Kidney epithelial cell (primary cell): ENCODE measurements at places on chromosomes 2 and 18. TPM values are rescaled to one million over a fixed set of nuclear protein-coding genes. Genes with fewer than 3 reads are reported as not detected.

- no peak for DNase-seq
These were observed 54.8 kb upstream of the STRN start for GRCh38 chr2:37020887-37021796.

DNA sequence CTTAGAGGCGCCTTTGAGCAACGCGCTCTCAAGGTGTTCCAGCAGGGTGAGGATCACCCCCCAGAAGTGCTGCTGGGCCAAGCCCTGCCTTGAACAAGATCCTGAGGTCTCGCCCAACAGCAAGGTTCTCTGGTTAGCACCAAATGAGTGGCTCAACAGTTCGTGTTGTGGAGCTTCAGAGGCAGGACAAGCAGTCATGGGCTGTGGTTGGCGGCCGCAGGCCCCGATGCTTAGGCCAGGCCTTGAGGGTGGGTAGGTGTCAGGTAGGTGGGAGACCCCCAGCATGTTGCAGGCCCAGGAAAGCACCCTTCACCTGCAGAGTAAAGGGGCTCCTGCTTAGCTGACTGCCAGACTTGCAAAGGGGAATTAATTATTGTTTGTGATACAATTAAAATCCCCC, 70.2 kb upstream of the FOSL2 start:
- DNase-seq = no peak

Gene EVX2
- not detected in 2 replicates for total RNA-seq

GRCh38 chr18:179499-179898, 21.1 kb downstream of the USP14 start:
- DNase-seq = no peak

Gene VWC2L
- total RNA-seq = not detected in 2 replicates

GRCh38 chr2:163155279-163155883, 316.8 kb upstream of the KCNH7 start:
- DNase-seq = peak; percentile 2

DNA sequence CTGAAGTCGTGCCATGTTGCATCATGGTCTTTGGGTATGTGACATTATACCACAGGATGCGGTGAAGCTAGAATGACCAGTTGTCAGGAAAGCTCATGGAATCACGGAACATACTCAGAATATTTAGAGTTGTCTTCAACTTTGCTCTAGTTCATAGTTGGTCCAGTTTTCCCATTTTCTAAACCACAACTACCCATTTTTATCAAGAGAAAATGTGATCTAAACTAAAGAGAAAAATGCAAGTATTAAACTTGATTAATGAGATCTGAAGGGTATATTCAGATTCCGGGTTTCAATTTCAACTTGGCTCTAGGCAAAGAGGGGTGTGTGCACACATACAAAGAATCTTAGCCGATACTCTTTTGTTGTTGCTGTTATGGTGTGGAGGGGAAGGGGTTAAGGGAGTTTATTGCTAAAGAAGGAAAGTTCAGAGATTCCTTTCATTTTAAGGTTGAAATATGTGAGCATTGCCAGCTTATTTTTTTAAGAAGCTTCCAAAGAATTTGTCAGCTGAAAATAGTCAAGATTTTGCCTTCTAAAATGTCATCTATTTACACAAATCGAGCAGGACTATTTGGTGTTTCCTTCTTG, 516.6 kb upstream of the ZEB2 start:
- no peak for DNase-seq

Gene ASB18
- not detected in 2 replicates for total RNA-seq

DNA sequence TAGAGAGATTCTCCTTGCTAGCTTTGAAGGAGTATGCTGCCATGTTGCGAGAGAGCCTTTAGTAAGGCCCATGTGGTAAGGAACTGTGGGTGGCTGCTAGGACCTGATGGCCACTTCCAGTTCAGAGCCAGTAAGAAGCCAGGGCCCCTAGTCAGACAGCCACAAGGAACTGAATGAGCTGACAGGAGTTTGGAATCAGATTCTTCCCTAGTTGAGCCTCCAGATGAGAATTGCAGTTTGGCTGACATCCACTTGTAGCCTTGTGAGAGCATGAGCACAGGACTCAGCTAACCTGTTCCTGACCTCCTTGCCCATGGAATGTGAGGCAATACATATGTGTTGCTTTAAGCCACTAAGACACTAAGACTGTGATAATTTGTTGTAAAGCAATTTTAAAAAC, 1.2 kb upstream of the WDR7 start:
- no peak for DNase-seq

GRCh38 chr2:229445501-229446211, 174.6 kb upstream of the PID1 start:
- no peak for DNase-seq

Gene DUSP2
- total RNA-seq = 1.6 and 1.7 TPM in 2 replicates

DNA sequence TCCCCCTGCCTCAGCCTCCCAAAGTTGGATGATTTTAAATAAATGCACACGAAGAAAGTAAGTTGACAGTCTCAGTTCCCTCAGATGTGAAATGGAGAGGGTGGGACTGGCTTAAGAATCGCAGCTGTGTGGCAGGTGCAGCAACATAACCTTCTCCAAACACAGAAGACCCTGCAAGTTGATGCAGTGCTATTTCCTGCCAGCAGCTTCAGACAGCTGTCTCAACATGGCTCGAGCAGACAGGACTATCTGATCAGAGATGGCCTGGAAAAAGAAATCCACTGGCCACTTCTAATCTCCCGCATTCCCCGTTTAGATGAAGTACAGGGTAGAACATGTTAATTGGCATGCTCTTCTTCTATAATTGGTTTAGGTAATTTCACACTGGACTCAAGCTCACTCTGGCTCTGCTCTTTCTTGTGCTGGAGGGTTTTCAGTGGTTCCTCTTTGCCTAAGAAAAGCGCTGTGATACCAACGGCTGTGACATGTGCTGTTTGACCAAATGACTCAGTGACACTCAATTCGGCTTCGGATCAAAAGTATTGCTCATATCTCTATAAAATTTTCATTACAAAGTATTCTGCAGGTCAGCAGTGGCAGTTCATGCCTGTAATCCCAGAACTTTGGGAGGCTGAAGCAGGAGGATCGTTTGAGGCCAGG, 40.2 kb downstream of the MYOM1 start:
- DNase-seq = no peak

- no peak for DNase-seq
These were observed 241.2 kb downstream of the ANAPC1 start for GRCh38 chr2:111642586-111643327.

Gene ALPI
- not detected in 2 replicates for total RNA-seq

Gene REG3G
- not detected in 2 replicates for total RNA-seq

Gene PREB
- total RNA-seq = 66.0 and 71.1 TPM in 2 replicates

Gene SERPINB2
- 3.3 and 4.1 TPM in 2 replicates for total RNA-seq

Gene SULT1C2
- 8.4 and 10.4 TPM in 2 replicates for total RNA-seq

Gene PSMA8
- not detected in 2 replicates for total RNA-seq

DNA sequence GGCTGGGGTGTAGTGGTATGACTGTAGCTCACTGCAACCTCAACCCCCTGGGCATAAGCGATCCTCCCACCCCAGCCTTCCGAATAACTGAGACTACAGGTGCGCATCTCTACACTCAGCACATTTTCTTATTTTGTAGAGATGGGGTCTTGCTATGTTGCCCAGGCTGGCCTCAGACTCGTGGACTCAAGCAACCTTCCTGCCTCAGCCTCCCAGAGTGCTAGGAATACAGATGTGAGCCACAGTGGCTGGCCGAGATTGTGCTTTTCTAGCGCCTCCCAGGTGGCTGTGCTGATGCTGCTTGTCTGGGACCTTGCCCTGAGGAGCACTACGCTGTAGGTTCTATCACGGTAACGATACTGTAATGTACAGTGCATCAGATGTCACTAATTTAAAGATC, 155.6 kb downstream of the AGAP1 start:
- DNase-seq = no peak

DNA sequence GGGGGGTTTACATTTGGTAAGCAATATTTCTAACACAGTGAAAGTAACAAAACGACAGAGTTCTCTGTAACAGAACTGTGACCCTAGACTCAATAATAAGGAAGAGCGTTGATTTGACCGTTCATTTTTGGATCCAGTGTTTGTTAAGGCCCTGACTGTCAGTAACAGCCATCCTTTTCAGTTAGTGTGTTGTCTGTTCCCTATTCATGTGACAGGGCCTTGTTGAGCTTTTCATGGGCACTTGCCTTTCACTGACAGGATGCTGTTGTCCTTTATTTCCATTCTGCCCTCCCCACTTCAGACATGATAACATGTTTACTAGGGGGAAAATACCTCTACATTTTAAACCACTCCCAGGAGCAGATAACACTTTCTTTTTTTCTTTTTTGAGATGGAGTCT, 45.8 kb downstream of the MAP4K4 start:
- no peak for DNase-seq

DNA sequence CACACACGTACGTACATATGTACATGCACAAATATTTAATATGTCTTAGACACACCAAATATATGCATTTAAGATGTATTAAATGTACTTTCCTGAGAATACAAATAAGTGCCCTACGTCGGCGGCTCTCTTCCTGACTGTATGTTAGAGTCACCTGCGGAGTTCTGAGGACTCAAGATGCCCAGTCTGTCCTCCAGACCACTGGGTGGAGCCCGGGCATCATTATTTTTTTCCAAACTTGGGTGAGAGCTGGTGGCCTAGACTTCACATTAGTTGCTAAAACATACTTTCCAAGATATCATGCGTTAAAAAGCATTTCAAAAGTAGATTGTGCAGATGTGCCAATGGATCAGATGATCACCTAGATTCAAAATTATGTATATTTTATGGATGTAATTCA, 2.9 kb downstream of the IL18R1 start:
- DNase-seq = no peak

DNA sequence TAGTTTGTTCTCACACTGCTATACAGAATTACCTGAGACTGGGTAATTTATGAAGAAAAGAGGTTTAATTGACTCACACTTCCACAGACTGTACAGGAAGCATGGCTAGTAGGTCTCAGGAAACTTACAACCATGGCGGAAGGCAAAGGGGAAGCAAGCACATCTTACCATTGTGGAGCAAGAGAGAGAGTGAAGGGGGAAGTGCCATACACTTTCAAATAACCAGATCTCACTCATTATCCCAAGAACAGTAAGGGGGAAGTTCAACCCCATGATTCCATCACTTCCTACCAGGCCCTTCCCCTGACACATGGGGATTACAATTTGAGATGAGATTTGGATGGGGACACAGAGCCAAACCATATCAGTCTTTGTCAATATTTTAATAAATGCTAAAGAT, 5.0 kb upstream of the CRYGB start:
- no peak for DNase-seq

DNA sequence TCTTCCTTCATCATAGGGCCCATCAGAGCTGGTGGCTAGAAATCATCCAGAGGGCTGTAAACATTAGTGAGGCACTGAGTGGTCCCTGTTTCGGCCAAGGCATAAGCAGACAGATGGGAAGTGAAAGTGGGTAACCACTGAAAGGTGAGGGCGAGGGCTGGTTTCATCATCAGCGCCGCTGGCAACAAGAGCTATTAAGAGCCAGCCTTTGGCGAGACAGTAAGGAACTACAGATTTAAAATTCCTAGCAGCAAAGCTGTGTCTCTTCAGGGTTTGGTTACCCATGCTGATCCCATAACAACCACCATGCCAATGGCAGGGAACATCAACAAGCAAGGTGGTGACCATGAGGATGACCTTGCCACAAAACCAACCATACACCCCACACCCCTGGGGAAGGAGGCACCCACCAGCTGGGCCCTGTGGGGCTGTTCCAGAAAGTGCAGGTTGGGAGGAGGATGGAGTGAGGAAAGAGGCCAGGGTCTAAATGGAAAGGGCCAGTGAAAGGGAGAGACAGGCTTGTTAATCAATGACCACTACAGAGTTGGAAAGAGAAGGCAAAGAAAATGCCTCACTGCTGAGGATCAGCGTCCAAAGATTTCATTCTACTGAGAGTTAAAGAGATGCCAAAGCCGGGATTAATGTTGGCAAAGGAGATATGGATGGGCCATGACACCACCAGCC, 9.0 kb upstream of the SLC20A1 start:
- DNase-seq = no peak

DNA sequence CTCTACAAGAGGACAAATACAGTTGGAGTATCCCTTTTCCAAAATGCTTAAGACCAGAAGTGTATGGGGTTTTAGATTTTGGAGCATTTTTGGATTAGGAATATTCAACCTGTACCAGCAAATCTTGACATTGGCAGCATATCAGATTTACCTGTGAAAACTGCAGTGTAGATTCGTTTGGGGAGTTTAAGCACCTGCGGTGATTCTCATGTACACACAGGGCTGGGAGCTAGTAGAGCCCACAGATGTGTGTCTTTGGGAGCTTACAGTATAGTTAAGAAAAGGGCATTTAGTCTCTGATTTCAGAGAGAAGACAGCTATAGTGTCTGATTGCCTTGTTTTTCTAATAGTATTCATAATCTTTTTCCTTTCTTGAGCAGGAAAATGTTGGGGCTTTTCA, 30.1 kb downstream of the PTCD3 start:
- no peak for DNase-seq

Gene ACKR3
- total RNA-seq = 0.89 and 1.2 TPM in 2 replicates

Gene AGAP1
- 33.7 and 42.0 TPM in 2 replicates for total RNA-seq

- DNase-seq = no peak
These were observed 2.0 kb upstream of the ZC3H6 start for GRCh38 chr2:112273349-112273748.

Gene SP9
- total RNA-seq = not detected in 2 replicates

Gene CRYGD
- total RNA-seq = not detected in 2 replicates

- no peak for DNase-seq
These were observed 38.7 kb downstream of the RALBP1 start for GRCh38 chr18:9513971-9514512.

GRCh38 chr2:232506709-232507108, 13.5 kb upstream of the PRSS56 start:
- DNase-seq = no peak

GRCh38 chr2:171084128-171084527, 76.6 kb downstream of the TLK1 start:
- no peak for DNase-seq

- no peak for DNase-seq
These were observed 31.8 kb downstream of the TMEM17 start for GRCh38 chr2:62474176-62474575.

Gene EXOC6B
- 21.8 and 29.7 TPM in 2 replicates for total RNA-seq

DNA sequence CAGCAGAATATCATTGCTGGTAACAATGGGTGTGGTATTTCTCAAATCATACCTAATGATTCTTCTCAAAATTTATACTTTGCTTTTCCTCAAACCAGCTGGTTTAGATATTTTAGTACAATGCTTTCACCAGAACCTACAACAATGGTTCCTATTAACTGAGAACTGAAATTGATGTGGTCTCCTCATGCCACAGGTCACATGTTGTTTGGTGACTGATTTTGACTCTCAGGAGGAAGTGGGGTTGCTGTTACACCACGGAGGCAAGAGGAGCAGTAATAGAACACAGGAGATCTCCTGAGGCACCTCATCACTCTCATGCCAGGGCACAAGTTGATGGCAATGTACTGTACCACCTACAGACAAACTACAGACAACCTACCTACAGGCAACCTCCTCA, 3.0 kb upstream of the CEP68 start:
- no peak for DNase-seq

- peak; percentile 35 for DNase-seq
These were observed 325.6 kb upstream of the VRK2 start for GRCh38 chr2:57720728-57721627.

DNA sequence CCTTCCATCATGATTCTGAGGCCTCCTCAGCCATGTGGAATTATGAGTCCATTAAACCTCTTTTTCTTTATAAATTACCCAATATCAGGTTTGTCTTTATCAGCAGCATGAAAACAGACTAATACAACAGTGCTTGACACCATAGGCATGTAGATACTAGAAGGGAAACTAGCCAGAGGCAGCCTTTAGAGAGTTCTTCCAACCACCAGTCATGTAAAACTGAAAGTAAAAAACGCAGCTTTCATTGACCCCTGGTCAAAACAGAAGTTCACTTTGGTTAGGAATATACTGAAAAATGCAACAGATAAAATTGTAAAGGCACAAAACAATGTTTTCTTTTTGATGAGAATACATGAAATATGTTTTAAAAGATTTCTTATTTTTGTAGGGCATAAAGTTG, 122.8 kb upstream of the L3MBTL4 start:
- no peak for DNase-seq

- DNase-seq = no peak
These were observed 36.1 kb downstream of the TRAK2 start for GRCh38 chr2:201415149-201415548.
